NCI-H526 treated with DMSO at 0.1 percent for 48 hours (cell line): ENCODE measurements at places on chromosomes 2 and 18.

- DNase-seq = no peak
Observed at GRCh38 chr18:35460736-35461161, 37.0 kb downstream of the INO80C start.

- no peak for DNase-seq
Observed at GRCh38 chr2:240501531-240501991, 56.2 kb downstream of the ANKMY1 start.

- DNase-seq = no peak
Observed at GRCh38 chr18:59655676-59656075, 41.5 kb downstream of the CCBE1 start.

GRCh38 chr2:198168651-198169050, 364.3 kb downstream of the PLCL1 start:
- no peak for DNase-seq

GRCh38 chr2:223230352-223230751, 178.4 kb downstream of the KCNE4 start:
- DNase-seq = no peak

DNA sequence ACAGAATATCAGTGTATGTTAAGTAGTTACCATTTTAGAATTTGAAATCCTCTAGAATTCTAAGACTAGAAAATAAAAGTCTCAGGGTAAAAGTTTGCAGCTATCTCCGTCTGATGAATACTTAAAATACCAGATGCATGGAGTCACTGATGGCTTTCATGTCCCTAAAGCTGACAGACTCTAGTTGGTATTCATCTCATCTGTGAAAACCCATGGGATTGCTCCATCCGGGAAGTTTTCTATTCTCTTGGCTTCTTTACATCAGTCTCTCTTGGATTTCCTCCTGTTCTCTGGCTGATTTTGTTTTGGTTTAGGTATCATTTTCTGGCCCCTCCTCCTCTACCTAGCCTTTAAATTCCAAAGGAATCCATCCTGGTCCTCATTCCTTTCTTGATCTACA, 465.6 kb upstream of the POU3F3 start:
- no peak for DNase-seq

GRCh38 chr2:42801381-42801780, 9.0 kb upstream of the HAAO start:
- DNase-seq = no peak

- no peak for DNase-seq
Observed at GRCh38 chr2:74105413-74105812, 42.3 kb downstream of the BOLA3 start.

DNA sequence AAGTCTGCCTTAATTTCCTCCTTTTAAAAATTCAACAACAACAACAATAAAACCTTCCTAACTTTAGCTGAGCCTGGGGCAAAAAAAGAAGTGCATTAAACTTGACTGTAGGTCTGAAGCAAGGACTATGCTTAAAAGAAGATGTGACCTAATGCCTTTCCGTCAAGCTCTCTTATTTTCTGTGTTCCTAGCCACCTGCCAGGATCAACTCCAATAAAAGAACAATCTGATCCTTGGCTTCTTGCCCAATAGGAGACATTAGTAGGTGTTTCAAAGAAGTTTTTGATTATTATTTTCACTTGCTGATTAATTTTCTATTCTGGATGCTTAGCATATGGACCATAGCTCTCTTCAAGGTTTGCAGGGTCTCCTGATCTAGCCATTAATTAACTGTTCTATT, 237.5 kb downstream of the STK39 start:
- DNase-seq = no peak

GRCh38 chr18:70243131-70243929, 37.8 kb upstream of the RTTN start:
- DNase-seq = no peak

DNA sequence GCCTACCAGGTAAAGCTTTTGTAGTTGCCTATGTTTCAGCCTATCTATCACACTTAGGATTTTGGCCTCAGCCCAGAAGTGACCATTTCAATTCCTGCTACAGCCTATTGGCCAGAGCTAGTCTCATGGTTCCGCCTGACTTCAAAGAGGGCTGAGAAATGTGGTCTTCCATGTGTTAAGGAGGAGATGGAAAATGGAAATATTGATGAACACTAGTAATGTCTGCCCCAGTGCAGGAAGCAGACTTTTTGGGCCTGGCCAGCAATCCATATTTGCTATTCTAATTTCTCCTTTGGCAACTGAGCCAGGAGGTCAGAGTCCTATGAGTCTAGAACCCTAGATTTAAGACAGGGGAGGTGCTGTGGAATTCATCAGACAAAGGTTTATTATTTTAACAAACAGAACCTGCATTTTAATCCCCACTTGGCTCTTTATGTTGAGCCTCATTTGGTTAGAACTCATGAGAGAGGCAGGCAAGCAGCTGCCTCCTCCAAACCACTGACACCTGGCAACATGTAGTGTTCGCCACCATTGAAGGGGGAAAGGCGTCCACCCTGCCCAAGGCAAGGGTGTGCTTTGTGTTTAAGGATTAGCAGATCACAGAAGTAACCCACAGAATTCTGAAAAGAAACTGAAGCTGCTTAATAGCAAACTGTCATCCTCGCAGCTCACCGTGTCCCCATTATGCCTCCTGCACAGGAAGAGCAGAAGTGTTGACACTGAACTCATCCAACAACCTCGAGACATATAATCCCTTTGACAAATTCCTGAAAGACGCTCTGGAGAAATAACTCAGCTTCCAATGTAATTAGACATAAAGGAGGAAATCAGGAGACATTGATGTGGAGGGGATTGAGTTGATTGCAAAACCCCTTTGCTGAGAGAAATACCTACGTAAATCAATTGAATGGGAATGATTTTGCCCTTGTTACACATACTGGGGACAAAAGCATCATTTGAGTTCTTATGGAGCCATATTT, 47.7 kb upstream of the SCG2 start:
- DNase-seq = no peak

DNA sequence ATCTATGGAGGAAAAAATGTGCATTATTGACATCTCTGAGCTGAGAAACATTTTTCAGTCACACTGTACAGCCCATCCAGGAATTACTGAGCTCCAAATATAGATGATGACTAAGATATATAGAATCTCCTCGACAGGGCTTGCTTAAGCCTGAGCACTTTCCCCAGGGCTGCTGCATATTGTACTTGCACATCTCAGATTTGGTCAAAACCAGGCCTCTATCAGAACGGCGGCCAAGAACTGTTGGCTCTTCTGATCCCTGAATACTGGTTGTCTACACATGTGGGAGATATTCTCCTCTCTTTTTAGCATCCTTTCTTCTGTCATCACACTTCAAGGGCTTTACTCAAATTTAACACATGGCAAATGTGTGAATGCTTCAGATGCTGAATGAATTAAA, 201.5 kb upstream of the SLC35G4 start:
- no peak for DNase-seq

DNA sequence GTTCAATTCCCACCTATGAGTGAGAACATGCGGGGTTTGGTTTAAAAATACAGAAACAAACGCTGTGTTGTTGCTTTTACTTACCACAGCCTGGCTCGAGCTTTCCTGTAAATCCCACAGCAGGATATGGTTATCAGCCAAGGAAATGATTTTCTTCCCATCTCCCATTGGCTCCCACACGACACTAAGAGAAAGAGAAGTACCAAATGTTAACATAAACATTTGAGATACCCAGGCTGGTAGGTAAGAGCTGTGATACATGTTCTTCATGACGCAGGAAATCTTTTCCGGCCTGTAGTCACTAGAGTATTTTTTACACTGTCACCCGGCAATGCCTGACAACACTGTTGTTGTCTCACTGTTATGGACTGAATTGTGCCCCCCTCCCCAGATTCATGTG, 163.6 kb downstream of the EIPR1 start:
- no peak for DNase-seq

GRCh38 chr18:3449512-3450011, 410 bp upstream of the TGIF1 start:
- DNase-seq = peak; percentile 64

GRCh38 chr18:43965691-43966090, 688.4 kb upstream of the SYT4 start:
- no peak for DNase-seq

DNA sequence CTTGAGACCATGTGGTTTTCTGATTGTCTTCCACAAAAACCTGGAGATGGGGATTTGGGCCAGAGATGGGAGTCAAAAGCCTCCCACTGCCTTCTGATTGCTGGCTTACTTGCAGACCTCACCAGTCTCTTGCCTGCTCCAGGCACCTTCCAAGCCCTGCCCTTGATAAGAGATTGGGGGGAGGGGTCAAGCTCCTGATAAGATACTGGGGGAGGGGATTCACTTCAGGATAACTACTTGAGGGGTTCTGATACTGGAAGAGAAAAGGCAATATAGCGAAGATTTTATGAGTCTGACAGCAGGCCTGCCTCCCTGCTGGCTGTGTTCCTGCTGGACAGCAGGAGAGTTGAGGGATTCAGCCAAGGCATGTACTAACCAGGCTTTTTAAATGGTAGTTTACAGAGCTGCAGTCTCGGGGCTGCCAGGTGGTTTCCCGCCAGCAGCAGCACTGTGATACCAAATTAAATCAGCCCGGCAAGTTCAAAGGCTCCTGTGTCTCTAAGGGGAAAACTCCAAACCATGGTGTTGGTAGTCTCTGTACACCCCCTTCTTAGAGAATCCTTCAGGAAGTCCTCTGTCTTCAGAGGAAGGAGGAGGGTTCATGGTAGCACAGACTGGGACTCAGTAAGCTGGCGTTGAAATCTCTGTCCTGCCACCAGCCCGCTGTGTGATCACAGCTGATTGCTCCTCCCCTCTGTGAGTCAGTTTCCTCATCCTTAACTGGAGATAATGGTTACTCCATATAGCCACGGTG, 58.3 kb downstream of the FBXO36 start:
- no peak for DNase-seq

GRCh38 chr18:54020966-54021365, 203.5 kb downstream of the MBD2 start:
- DNase-seq = no peak

DNA sequence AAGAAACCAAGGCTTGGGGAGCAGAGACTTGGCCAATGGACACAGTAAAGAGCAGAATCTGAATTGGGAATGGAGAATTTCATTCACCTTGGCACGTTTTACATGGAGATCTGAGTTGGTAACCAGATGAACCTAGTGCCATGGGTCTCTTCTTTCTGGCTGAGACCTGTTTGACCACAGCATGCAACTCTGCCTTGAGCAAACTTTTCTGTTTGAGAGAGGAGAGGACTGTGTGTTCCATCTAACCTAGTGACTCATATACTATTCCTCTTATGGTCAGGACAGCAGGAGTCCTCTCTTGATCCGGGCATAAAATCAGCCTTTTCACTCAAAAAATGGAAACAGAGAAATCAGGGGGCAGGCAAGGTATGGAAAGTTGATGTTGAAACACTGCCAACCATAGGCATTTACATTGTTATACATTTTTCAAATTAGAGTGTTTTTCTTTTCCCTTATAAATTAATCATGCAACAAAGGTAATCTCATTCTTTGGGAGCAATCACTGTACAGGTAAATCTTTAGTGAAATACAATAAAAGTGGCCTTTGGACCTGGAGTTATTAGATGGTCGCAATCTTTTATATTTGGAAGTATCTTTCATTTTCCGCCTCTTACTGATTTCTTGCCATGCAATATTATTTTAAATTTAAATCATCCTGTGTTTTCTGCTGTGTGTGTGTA, 86.7 kb downstream of the NRP2 start:
- no peak for DNase-seq

GRCh38 chr2:3738454-3738853, 35.1 kb downstream of the DCDC2C start:
- DNase-seq = no peak

DNA sequence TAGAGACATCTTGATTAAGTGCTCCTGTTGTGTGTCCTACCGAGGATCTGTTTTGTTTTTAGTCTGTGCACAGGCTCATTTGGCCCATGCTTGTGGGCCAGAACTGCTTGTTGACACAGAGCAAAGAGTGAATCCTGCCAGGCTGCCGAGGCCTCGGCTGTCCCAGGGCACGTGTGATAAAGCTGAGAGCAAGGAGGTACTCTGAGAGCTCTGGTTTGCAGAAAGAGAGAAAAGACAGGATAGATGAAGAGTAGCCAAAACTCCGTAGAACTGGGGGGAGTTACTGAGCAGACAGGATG, 175.1 kb downstream of the FAM210A start:
- no peak for DNase-seq

- DNase-seq = no peak
Observed at GRCh38 chr2:40192864-40193669, 258.8 kb downstream of the SLC8A1 start.

DNA sequence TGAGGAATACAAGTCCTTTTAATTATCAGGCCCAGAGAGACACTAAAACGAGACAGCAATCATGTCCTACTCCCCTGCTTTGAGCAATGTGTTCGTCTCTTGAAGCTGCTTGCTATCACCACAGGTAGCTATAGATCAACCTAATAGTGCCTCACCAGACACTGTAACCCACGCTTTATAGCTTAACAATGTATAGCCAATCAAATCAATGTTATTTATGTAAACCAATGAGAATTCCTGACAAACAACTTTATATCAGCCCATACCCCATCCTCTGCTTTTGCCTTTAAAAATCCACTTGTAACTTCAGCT, 26.1 kb downstream of the TMEM247 start:
- DNase-seq = no peak

DNA sequence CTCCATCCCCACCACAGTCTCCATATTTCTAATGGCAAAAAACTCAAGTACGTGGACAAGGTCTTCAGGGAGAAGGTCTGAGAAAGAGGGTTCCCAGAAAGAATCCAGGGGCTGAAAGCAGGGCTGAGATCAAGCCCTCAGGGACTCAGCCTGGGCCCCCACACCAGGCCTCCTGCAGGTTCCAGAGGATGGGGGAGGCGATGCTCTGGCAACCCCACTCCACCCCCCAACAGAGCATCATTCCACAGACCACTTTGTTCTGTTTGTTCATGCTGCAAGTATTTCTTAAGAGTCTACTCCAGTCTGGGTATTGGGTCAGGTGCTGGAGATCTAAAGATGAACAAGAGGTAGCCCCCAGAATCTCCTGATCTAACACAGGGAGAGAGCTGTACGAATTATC, 32.2 kb downstream of the ZBTB7C start:
- no peak for DNase-seq

DNA sequence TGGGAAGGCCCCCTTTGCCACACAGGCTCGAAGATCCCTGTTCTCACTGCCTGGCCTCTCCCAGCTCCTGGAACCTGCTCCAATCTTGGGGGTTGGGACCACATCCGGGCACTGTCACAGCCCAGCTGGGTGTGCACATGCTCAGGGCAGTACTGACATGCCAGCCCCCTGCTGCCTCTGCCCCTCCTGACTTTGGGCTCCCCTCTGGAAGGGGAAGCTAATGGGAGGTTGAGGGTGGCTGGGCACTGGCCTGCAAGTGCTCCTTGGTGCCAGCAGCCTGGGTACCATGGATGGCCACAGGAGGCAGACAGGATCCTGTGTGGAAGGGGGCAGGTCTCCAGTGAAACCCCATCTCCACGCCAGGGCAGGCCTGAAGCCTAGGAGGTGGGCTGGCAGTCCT, 126.1 kb upstream of the NOL4 start:
- DNase-seq = no peak

DNA sequence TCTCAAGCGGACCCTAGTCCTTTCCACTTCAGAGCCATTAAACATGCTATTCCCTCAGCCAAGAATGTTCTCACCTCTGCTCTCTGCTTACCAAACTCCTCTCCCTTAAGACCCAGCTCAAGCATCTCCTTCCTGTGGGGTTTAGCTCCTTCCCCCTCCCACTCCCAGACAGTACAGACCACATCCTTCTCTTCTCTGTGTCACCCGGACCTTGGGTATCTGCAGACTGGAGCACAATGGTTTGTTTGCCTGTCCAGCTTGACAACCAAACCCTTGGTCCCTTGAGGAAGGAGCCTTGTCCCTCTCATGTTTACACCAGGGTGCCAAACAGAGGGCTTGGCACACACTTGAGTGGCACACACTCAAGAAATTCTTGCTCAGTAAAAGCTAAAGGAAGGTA, 4.1 kb upstream of the CD8A start:
- no peak for DNase-seq
